ENCODE measurements at places on chromosomes 2 and 18. TPM values are rescaled to one million over a fixed set of nuclear protein-coding genes. Genes with fewer than 3 reads are reported as not detected.

DNA sequence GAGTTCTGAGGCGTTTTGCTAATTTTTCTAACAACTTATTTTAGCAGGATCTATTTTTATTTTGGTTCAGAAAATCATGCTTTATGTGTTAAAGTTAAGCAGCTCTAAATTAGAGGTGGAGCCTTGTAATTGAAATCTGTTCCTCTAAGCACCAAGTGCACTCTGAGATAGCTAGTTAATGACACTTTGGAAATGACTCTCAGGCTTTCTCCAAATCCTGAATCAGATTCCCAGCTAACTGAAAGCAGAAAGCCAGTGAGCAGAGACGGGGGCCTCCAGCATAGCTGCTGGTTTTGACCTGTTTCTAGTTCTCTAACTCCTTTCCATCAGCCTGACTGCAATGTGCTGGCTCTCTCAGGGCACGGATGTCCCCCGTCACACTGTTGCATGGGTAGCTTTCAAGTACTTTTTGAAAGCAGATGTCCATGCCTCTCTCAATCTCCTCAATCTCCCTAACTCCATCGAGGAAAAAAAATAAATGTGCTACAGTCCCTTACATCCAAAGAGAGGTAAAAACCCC, 326.5 kb downstream of the SATB2 start:
- no peaks in the 10 kb centered on the region for H3K27me3 ChIP-seq
- H3K4me3 ChIP-seq = no peak overlapping the region
- H3K27ac ChIP-seq = no peak overlapping the region
- no peak for DNase-seq
- no peaks in the 10 kb centered on the region for H3K4me1 ChIP-seq

DNA sequence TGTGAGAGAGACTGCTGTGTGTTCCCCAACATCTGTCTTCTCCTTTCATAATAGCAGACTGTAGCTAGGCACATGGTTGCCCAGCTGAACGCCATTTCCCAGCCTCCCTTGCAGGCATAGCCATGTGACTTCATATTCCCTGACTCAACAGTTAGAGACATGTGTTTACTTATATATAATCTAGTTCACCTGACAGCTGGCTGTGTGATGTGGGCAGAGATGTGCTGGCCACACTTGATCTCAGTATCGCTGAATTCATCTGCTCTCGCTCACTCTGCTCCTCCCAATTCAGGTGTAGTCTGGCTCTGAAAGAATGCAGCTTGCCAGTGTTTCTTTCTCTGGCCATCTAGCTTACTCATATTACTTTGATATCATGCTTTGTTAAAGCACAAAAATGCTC, 52.3 kb upstream of the SEC11C start:
- peaks cover 10% of the 10 kb centered on the region for H3K4me1 ChIP-seq
- DNase-seq = no peak
- H3K36me3 ChIP-seq = no peaks in the 10 kb centered on the region
- H3K4me3 ChIP-seq = no peak overlapping the region
- H3K27me3 ChIP-seq = peaks cover 22% of the 10 kb centered on the region
- peak overlapping the region; percentile 36 for H3K27ac ChIP-seq

- no peak for DNase-seq
- H3K27me3 ChIP-seq = no peaks in the 10 kb centered on the region
- H3K4me3 ChIP-seq = no peak overlapping the region
- H3K27ac ChIP-seq = no peak overlapping the region
- H3K4me1 ChIP-seq = no peaks in the 10 kb centered on the region
Measured at GRCh38 chr2:182818501-182818900, 47.9 kb downstream of the FRZB start.

DNA sequence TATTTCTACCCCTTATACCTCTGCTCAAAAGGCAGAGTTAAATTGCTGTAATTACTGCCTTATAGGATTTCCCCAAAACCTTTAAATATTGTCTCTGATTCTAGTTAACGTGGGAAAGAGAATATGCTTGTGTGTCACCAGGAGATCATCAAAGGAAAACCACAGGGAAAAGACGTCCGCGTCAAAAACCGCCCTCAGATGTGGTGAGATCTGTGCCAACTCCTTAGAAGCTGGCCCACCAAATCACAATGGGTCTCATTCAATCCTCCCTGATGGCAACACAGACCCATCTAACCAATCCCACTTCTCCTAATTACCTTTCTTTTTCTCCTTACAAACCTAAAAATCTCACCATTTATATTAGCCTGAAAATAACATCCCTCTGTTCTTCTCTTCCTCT, 25.4 kb downstream of the VPS54 start:
- H3K4me1 ChIP-seq = no peaks in the 10 kb centered on the region
- no peaks in the 10 kb centered on the region for H3K36me3 ChIP-seq

GRCh38 chr2:63861220-63861822, 19.6 kb downstream of the UGP2 start:
- peaks cover 23% of the 10 kb centered on the region for H3K4me1 ChIP-seq
- peaks cover 93% of the 10 kb centered on the region for H3K36me3 ChIP-seq
- no peak overlapping the region for H3K27ac ChIP-seq

DNA sequence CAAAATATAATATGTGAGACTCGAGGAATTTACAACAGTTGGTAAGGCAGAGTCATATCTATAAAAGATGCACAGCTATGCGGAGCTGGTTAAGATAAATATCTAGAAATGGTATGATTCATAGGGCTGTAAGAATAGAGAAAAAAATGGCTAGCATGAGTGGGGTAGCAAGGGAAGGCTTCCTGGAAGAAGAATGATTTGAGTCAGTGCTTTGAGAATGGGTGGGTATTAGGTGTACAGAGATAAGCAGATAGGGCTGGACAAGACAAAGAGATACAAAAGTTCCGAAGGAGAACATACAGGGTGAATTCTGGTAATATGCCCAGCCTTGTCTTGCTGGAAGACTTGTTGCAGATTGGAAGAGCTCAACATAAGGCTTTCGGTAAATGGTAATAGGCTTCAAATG, 291.5 kb upstream of the CCDC68 start:
- no peak overlapping the region for H3K4me3 ChIP-seq
- H3K27me3 ChIP-seq = no peaks in the 10 kb centered on the region
- DNase-seq = no peak
- H3K4me1 ChIP-seq = peaks cover 32% of the 10 kb centered on the region
- peak overlapping the region; percentile 63 for H3K27ac ChIP-seq

DNA sequence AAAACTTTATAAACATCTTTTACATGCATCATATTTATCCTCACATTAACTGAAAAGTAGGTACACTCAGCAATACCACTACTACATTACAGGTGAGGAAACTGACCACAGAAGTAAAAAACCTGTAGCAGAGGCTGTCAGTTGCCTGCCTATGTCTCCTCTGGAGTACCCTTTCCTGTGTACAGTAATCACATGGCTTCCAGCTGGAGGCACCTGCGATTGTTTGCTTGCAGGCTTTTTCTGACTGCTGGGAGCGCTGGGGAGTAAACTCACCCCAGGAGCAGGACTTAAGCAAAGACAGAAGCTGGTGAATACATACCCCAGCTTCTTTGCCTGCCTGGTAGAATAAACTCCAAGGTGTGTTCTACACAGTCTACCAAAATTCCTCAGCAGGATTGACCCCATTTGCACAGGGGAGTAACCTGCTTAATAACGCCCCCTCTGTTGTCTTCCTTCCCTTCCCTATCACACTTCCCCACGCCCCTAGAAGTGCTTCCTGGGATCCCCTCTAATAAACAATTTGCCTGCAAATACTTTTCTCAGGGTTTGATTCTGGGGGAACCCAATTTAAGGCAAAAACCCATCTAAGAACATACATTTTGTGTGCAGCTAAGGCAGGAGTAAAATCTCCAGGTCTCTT, 138.9 kb downstream of the PTH2R start:
- no peak overlapping the region for H3K27ac ChIP-seq
- H3K36me3 ChIP-seq = no peaks in the 10 kb centered on the region
- H3K4me1 ChIP-seq = no peaks in the 10 kb centered on the region
- H3K27me3 ChIP-seq = no peaks in the 10 kb centered on the region
- no peak overlapping the region for H3K4me3 ChIP-seq

DNA sequence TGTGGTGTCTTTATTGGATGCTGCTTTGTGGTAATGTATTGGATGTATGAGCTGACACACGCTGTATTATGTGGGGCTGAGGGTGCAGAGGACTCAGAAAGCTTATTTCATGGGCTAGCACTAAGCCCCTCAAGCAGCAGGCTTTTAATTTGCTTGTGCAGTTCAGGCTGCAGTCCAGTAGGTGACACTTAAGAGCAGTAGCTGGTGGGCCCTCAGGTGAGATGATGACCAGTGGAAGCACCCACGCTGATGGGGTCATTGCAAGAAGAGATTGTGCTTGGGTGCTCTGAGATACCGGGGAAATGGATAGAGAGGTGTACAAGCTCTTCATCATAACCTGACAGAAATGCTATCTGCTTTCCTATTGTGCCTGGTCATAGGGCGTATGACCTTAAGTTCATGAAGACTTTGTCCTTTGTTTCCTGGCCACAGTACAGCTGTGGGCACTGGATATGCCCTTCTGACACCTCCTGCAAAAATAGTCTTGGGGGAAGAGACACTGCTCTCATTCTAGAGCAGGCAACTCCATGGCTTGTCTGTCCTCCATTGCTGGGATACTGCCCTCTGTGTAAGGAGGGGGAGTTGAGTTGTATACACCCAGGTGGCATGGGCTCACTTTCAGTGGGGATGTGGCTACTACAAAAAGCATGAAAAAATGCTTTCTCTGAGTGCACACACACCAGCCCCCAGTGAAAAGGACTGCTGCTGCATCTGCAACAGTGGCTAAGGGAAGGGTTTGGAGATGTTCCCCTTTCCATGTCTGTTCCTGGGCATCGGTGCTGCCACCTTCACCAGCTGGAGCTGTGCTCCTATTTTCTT, 205.7 kb upstream of the ZSWIM2 start:
- H3K4me1 ChIP-seq = no peaks in the 10 kb centered on the region
- no peak for DNase-seq
- H3K36me3 ChIP-seq = no peaks in the 10 kb centered on the region
- H3K4me3 ChIP-seq = no peak overlapping the region

DNA sequence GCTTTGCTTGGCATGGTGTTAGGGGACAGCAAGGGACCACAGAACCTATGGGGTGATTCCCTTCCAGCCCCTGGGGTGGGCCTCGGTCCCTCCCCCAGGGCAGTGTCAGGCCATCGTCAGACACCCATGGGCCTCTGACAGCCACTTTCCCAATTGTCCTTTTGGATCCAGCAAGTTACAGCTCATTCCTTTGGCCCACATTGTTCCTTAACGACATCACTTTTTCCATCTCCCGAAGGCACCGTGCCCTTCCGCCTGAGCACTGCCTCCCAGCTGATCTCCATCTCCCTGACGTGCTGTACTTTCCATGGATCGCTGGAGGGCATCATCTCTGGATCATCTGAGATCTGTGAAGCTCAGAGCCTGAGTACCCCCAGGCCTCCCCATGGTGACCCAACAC, 10.4 kb upstream of the KCNK3 start:
- H3K4me1 ChIP-seq = no peaks in the 10 kb centered on the region
- H3K36me3 ChIP-seq = no peaks in the 10 kb centered on the region
- H3K27me3 ChIP-seq = no peaks in the 10 kb centered on the region

DNA sequence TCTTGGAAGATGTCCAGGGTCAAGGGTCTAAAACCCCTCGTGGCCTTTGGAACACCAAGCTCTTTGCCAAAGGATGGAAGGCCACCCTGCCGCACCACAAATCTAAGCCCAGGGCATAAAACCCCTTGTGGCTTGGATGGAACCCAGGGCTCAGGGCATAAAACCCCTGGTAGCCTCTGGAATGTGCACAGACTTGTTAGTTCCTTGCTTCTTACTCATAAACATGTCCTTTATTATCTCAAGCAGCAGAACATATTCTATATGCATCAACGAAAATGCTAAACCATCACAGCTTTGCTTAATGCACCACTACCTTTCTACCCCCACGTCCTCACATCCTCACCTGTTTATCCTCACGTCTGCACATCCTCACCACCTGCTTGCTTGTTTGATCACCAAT, 998.0 kb downstream of the DSC3 start:
- H3K36me3 ChIP-seq = no peaks in the 10 kb centered on the region
- no peak overlapping the region for H3K4me3 ChIP-seq
- H3K27me3 ChIP-seq = no peaks in the 10 kb centered on the region
- no peak for DNase-seq
- no peak overlapping the region for H3K27ac ChIP-seq

DNA sequence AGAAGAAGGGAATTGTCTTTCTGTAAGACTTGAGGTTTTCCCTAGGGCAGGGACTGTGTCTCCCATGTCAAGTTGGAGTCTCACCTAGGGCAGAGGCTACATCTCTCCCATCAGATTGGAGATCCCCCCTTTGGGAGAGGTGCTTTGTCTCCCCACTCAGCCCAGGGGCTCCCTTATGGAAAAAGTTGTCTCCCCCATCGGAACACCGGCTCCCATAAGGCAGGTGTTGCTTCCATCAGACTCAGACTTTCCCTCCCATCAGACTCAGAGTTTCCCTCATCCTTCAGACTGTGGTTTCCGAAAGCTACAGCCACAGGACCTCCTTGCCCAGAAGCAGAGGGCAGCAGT, 5.8 kb downstream of the ANKRD53 start:
- no peak for DNase-seq
- no peak overlapping the region for H3K27ac ChIP-seq
- H3K36me3 ChIP-seq = peaks cover 40% of the 10 kb centered on the region
- H3K4me1 ChIP-seq = peaks cover 12% of the 10 kb centered on the region
- no peak overlapping the region for H3K4me3 ChIP-seq

DNA sequence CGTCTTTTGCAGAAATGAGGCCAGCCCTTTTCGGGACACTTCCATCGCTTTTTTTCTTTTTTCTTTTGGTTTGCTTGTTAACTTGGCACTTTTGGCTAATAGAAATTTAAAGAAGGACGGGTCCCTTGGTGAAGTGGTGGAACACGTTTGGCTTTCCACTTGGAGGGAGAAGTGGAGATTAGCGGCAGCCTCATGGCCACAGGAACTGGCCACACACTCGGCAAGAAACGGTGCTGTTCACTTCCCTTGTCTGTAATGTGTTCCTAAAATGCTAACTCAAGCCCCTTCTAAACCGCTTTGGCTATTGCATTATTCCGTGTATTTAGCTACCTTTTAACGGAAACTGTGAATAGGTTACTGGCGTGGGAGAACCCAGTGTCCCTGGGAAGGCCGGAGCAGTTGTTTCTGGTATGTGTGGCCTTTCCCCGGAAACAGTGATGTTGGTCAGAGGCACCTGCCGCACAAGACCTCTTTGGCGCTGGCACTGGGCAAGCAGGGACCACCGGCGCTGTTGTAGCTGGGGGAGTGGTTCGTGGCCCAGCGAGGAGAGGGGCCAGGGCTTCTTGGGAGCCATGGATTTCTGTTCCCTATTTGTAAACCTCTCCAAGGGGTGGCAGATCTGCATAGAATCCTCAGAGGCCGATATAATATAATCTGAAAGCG, 981 bp downstream of the RAMP1 start:
- no peak overlapping the region for H3K27ac ChIP-seq
- H3K36me3 ChIP-seq = no peaks in the 10 kb centered on the region
- DNase-seq = peak; percentile 65
- no peaks in the 10 kb centered on the region for H3K4me1 ChIP-seq

- no peak for DNase-seq
- peaks cover 6% of the 10 kb centered on the region for H3K27me3 ChIP-seq
- H3K4me3 ChIP-seq = no peak overlapping the region
- no peaks in the 10 kb centered on the region for H3K36me3 ChIP-seq
- no peaks in the 10 kb centered on the region for H3K4me1 ChIP-seq
Measured at GRCh38 chr2:134778372-134778771, 59.6 kb upstream of the TMEM163 start.

- H3K27ac ChIP-seq = no peak overlapping the region
- H3K4me3 ChIP-seq = no peak overlapping the region
- H3K27me3 ChIP-seq = no peaks in the 10 kb centered on the region
- H3K36me3 ChIP-seq = no peaks in the 10 kb centered on the region
- DNase-seq = no peak
- no peaks in the 10 kb centered on the region for H3K4me1 ChIP-seq
Measured at GRCh38 chr2:175309799-175310198, 128.3 kb upstream of the ATP5MC3 start.

The RUFY4 gene
- 2.6 TPM for total RNA-seq

The LOXL3 gene
- total RNA-seq = 18.7 TPM

The KIAA2012 gene
- not detected for total RNA-seq

The BMP10 gene
- not detected for total RNA-seq

The ARHGAP15 gene
- 137 TPM for total RNA-seq

The EGR4 gene
- not detected for total RNA-seq

The CYP1B1 gene
- total RNA-seq = 64.2 TPM

All from spleen (tissue), 13 donors.